ENCODE measurements at places on chromosomes 3 and 15.

DNA sequence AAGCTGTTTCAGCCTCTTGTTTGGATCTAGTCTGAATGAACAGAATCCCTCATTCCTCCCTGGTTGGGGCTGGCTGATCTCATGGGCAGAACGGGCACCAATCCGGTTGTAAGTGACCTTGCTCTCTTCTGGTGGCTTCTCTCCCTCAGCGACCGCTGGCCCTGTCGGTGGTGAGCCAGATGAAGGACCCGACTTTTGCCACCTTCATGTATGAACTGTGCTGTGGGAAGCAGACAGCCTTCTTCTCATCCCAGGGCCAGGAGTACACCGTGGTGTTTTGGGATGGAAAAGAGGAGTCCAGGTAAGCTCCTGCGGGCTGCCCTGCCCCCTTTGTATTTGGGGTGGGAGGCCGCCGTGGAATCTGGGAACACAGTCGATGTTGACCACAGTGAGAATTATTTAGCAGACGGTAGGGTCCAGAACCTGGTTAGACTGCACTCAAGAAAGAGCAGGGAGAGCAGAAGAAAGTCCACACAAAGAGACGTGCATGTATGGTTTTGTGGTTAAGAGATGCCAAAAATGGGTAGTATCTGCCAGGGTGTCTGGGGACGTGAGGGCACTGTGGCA is 138.8 kb downstream of the LRRK1 start:
- H3K36me3 ChIP-seq = peaks cover 3% of the 10 kb centered on the region
- H3K27me3 ChIP-seq = no peaks in the 10 kb centered on the region
- H3K4me1 ChIP-seq = no peaks in the 10 kb centered on the region
- no peak overlapping the region for H3K4me3 ChIP-seq
- no peak for DNase-seq

- peaks cover 14% of the 10 kb centered on the region for H3K27me3 ChIP-seq
- no peak for DNase-seq
- no peak overlapping the region for H3K4me3 ChIP-seq
Observed at GRCh38 chr15:62931650-62932049, 110.9 kb upstream of the TPM1 start.

DNA sequence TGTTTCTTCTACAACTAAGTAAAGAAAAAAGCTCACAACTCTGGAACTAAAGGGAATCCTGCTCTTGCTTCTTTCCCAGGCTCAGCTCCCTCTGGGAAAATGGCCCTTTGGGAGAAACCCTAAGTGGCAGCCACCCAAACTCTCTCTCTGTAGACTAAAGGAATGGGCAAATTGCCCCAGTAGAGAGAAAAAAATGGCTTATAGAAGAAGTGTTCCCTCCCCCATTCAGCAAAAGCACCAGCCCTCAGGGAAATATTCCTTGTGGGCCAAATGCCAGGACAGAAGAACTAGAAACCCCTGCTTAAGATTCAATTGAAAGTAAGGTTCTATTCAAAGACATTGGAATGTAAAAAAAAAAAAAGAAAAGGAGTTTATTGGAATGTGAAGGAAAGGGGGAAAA is 603.7 kb upstream of the ALCAM start:
- H3K4me3 ChIP-seq = no peak overlapping the region
- no peak overlapping the region for H3K27ac ChIP-seq
- DNase-seq = no peak
- no peaks in the 10 kb centered on the region for H3K4me1 ChIP-seq
- H3K36me3 ChIP-seq = no peaks in the 10 kb centered on the region

DNA sequence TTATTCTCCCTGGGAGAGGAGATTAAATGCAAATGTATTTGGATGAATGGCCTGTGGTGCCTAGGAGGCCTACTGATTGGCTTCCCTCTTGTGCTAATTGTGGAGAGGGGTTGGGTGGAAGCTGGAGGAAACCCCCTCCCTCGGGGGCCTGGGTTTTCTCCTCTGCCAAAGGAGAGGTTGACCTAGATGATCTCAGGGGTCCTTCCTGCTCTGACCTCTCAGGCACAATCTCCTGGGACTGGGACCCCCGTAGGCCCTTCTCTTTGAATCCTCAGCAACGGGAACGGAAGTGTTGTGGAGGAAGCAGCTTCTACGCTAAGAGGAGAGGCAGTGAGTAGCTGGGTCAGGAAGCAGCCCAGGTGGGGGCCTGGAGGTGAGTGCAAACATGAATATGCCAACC is 40.5 kb upstream of the MAGEF1 start:
- peaks cover 15% of the 10 kb centered on the region for H3K4me1 ChIP-seq
- no peaks in the 10 kb centered on the region for H3K36me3 ChIP-seq
- H3K27ac ChIP-seq = no peak overlapping the region
- peaks cover 9% of the 10 kb centered on the region for H3K27me3 ChIP-seq
- DNase-seq = no peak
- H3K4me3 ChIP-seq = no peak overlapping the region

GRCh38 chr3:49428752-49429080 is 408 bp downstream of the NICN1 start:
- peak overlapping the region; percentile 77 for H3K27ac ChIP-seq
- H3K4me1 ChIP-seq = peaks cover 7% of the 10 kb centered on the region
- DNase-seq = no peak
- peak overlapping the region; percentile 47 for H3K4me3 ChIP-seq
- H3K36me3 ChIP-seq = peaks cover 16% of the 10 kb centered on the region

GRCh38 chr15:86912661-86913060 is 833.0 kb downstream of the AGBL1 start:
- H3K27ac ChIP-seq = no peak overlapping the region
- no peak for DNase-seq
- H3K4me3 ChIP-seq = no peak overlapping the region
- no peaks in the 10 kb centered on the region for H3K36me3 ChIP-seq
- H3K4me1 ChIP-seq = no peaks in the 10 kb centered on the region

DNA sequence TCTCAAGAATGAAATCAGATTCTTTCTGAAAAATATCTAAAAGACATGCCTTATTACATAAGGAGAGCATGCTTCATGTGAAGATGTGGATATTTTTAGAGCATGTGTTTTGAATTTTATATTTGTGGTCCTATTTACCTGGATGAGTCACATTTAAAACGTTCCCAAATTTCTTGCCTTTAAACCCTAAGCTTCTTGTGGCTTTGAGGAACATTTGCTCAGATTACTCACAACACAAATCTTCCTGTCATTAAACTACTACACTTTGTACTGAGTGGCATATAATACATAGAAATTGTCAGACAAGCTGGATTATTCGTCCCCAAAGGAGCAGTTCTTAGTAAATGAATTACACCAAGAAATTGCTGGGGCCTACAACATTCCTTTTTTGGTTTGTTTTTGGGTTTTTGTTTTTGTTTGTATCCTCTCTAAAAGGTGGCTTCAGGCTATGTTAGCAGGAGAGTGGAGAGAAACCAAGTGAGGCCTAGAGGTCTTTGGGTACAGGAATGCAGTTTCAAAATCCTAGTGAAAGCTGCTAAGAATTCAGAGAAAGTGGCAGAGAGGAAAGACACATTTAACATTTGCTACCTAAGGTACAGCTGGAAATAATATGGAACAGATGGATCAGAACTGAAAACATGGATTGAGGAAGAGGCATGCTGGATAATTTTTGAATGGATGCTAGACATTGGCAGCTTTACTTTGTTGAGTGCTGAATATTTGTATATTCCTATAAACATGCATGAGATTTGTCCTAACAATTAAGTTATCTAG is 128.1 kb downstream of the RPL22L1 start:
- H3K27ac ChIP-seq = no peak overlapping the region
- no peak for DNase-seq
- H3K4me3 ChIP-seq = no peak overlapping the region
- H3K27me3 ChIP-seq = no peaks in the 10 kb centered on the region

DNA sequence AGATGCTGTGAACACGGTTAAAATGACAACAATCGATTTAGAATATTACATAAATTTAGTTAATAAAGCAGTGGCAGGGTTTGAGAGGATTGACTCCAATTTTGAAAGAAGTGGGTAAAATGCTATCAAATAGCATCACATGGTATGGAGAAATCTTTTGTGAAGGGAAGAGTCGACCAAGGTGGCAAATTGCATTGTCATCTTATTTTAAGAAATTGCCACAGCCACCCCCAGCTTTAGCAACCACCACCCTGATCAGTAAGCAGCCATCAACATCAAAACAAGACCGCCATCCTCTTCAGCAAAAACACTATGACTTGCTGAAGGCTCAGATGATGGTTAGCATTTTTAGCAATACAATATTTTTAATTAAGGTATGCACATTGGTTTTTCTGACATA is 5.7 kb upstream of the CCR5 start:
- no peak for DNase-seq
- no peak overlapping the region for H3K4me3 ChIP-seq
- peaks cover 21% of the 10 kb centered on the region for H3K4me1 ChIP-seq

DNA sequence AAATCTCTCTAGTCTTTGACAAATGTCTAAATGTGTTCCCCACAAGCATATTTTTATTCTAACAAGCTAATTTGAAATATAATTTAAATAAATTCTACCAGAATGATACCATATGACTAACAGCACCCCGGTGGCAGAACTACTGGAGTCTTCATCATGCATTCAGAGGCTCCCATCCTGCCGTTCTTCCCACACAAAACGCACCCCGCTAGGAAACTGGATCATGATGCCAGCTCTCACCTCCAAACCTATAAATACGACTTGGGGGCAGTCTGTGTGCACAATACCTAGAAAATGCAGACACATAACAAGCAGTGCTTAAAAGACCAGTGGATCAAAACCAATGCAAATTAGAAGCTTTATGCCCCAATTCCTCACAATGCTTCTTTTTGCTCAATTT is 8.5 kb downstream of the HOMER2 start:
- no peaks in the 10 kb centered on the region for H3K27me3 ChIP-seq
- DNase-seq = no peak
- no peak overlapping the region for H3K27ac ChIP-seq
- H3K4me1 ChIP-seq = peaks cover 9% of the 10 kb centered on the region

- no peak overlapping the region for H3K4me3 ChIP-seq
- H3K4me1 ChIP-seq = no peaks in the 10 kb centered on the region
- no peaks in the 10 kb centered on the region for H3K36me3 ChIP-seq
- no peak for DNase-seq
Observed at GRCh38 chr3:89238846-89239245, 131.4 kb downstream of the EPHA3 start.

DNA sequence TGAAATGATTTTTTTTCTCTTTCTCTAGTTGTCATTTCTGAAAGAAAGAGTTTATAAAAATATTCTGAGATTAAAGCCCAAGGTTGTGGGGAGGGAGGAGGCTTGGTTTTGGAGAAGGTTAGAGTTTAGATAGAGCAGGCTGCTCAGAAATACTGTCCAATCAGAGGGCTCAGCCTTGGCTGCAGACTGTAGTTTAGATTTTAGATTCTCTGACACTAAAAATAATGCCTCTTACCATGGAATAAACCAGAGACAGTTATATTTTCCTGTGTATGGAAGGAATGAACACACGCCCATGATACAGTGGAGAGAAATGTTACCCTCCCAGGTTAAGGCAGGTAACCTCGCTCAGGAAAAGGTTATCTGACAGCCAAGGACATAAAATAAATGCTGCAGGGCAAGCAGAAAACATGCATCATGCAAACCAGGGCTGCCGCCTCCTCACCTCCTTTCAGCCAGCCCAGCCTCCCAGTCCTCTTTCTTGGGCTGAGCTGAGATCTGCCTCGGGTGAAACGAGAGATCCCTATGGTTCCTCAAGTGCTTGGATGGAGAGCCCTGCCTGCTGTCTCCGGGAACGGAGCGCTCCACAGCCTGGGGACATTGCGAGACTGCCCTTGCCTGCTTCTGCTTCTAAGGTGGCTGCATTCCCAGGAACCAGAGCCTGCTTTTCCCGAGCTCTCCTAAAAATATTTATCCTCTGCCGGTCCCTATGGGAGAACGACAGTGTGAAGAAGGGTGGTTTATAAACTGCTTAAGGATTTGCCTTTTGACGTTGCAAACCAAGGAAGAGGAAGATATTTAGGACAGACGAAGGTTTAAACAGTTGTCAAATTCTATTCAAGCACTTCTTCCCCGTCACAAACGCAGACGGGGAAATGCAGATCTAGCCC is 848 bp downstream of the NCEH1 start:
- peak overlapping the region; percentile 38 for H3K27ac ChIP-seq
- peak overlapping the region; percentile 89 for H3K4me3 ChIP-seq
- DNase-seq = peak; percentile 28
- H3K36me3 ChIP-seq = no peaks in the 10 kb centered on the region
- peaks cover 23% of the 10 kb centered on the region for H3K4me1 ChIP-seq

GRCh38 chr15:94535298-94536048 is 304.1 kb downstream of the MCTP2 start:
- H3K36me3 ChIP-seq = no peaks in the 10 kb centered on the region
- H3K4me3 ChIP-seq = no peak overlapping the region
- H3K27me3 ChIP-seq = peaks cover 8% of the 10 kb centered on the region
- no peak for DNase-seq
- no peak overlapping the region for H3K27ac ChIP-seq

DNA sequence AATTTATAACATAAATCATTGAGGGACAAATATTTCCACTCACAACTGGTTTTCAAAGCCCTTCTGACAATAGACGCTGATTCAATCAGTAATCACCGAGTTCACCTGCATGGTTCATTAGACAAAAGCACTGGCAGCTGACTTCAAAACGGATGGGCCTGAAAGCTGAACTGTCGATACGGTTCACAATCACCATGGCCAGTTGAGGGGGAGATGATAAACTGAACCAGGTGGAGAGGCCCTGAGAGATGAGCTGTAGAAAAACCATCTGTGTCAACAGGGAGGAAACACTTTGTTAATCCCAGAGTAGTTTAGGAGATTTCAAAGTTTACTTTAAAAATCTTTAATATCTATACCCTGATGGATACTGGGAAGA is 75.0 kb downstream of the PEX5L start:
- H3K27ac ChIP-seq = no peak overlapping the region
- H3K4me1 ChIP-seq = peaks cover 15% of the 10 kb centered on the region
- no peaks in the 10 kb centered on the region for H3K36me3 ChIP-seq
- no peak for DNase-seq

GRCh38 chr3:123640740-123641462 is 56.0 kb upstream of the HACD2 start:
- H3K27ac ChIP-seq = no peak overlapping the region
- peaks cover 3% of the 10 kb centered on the region for H3K27me3 ChIP-seq
- DNase-seq = no peak
- H3K4me3 ChIP-seq = no peak overlapping the region
- no peaks in the 10 kb centered on the region for H3K36me3 ChIP-seq

- H3K4me1 ChIP-seq = no peaks in the 10 kb centered on the region
- no peaks in the 10 kb centered on the region for H3K27me3 ChIP-seq
- H3K4me3 ChIP-seq = no peak overlapping the region
- no peaks in the 10 kb centered on the region for H3K36me3 ChIP-seq
Observed at GRCh38 chr15:37046876-37047614, 53.3 kb downstream of the MEIS2 start.

DNA sequence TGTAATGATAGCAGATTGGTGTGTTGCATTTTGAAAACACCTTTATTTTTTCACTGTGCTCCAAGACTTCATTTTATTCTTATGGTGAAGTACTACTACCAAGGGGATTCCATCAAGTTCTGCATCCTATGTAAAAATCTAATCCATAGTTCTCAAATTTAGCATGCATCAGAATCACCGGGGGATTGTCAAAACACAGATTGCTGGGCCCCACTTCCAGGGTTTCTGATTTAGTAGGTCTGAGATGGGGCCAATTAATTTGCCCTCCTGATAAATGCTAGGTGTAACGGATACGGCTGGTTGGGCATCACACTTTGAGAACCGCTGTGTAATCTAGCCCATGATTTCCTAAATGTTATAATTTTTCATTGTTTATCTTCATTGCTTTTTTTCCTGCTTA is 692 bp downstream of the ZWILCH start:
- H3K4me1 ChIP-seq = peaks cover 26% of the 10 kb centered on the region
- H3K27ac ChIP-seq = peak overlapping the region; percentile 90
- H3K36me3 ChIP-seq = peaks cover 2% of the 10 kb centered on the region
- no peaks in the 10 kb centered on the region for H3K27me3 ChIP-seq
- peak overlapping the region; percentile 94 for H3K4me3 ChIP-seq
